ENCODE measurements at places on chromosomes 4 and X. TPM values are rescaled to one million over a fixed set of nuclear protein-coding genes. Genes with fewer than 3 reads are reported as not detected.

- no peaks in the 10 kb centered on the region for H3K27me3 ChIP-seq
- no peaks in the 10 kb centered on the region for H3K36me3 ChIP-seq
- H3K27ac ChIP-seq = no peak overlapping the region
- no peak overlapping the region for H3K4me3 ChIP-seq
- peaks cover 30% of the 10 kb centered on the region for H3K4me1 ChIP-seq
These were observed 5.9 kb downstream of the LAMP2 start for GRCh38 chrX:120463241-120463640.

DNA sequence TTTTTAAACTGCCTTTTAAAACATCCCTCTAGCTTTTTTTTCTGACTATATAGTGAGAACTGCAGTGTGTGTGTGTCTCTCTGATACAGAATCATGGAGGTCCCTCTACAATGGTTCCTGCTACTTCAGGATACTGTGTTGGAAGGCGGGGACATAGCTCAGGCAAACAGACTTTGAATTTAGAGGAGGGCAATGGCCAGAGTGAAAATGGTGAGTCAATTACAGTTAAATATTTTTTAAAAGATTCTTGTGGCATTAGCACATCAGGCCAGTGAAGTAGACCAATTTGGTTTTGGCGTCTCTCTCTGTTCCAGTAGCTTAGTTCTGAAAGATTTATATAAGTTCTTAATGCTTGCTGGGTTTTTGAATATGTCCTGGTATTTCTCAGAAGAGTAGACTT is 47.1 kb downstream of the ALG13 start:
- H3K36me3 ChIP-seq = no peaks in the 10 kb centered on the region
- no peaks in the 10 kb centered on the region for H3K4me1 ChIP-seq
- no peaks in the 10 kb centered on the region for H3K27me3 ChIP-seq
- H3K27ac ChIP-seq = no peak overlapping the region
- H3K4me3 ChIP-seq = no peak overlapping the region

DNA sequence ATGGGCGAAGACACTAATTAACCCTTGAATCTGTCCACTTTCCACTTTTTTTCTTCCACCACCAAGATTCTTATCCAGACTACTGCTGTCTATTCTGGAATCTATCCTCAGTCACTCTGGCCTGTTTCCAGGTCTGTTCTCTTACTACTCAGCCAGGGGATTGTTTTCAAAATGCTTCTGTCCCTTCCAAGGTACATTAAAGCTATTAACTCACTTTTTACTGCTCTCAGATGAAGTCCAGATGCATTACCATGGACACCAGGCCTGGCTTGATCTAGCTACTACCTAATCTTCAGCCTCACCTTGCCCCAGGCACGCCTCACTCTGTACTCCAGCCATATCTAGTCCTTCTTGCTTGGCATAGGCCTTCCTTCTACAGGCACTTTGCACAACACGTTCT is 66.4 kb downstream of the GALNT7 start:
- no peak overlapping the region for H3K4me3 ChIP-seq
- no peak overlapping the region for H3K27ac ChIP-seq
- no peak for DNase-seq
- peaks cover 13% of the 10 kb centered on the region for H3K4me1 ChIP-seq
- no peaks in the 10 kb centered on the region for H3K27me3 ChIP-seq

GRCh38 chr4:75338352-75338880 is 175.8 kb downstream of the RCHY1 start:
- DNase-seq = no peak
- H3K27ac ChIP-seq = no peak overlapping the region
- no peaks in the 10 kb centered on the region for H3K27me3 ChIP-seq

DNA sequence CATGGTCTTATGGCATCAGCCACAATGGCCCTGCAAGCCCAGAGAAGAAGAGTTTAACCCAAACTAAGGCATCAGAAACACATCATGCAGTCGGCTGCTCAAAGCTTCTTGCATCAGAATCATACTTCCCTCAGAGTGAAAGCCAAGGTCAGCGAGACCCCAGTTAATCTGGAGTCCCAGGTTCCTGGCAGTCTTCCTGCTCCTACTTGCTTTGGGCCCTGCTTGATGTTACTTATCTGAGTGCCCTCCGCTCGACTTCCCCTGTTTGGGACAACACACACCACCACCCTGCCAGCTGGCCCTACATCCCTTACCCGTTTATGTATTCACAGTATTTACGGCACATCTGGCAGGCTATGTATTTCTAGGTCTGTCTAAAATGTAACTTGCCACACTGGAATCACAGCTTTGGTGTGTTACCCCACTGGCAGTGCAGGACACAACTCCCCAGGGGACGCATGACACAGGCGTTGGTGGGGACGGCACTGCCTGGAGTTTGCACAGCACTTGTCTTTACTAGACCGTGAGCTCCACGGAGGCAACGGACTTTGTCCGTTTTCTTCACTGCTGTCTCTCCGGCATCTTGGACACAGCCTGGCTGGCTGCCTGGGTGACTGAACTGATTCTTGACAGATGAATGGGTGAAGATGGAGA is 22.8 kb downstream of the CRMP1 start:
- no peak overlapping the region for H3K4me3 ChIP-seq
- no peak overlapping the region for H3K27ac ChIP-seq
- no peaks in the 10 kb centered on the region for H3K4me1 ChIP-seq
- H3K36me3 ChIP-seq = no peaks in the 10 kb centered on the region
- DNase-seq = no peak
- no peaks in the 10 kb centered on the region for H3K27me3 ChIP-seq

CPE gene
- total RNA-seq = 104 TPM

- no peak overlapping the region for H3K4me3 ChIP-seq
- no peak for DNase-seq
- no peaks in the 10 kb centered on the region for H3K36me3 ChIP-seq
- no peaks in the 10 kb centered on the region for H3K27me3 ChIP-seq
- H3K4me1 ChIP-seq = no peaks in the 10 kb centered on the region
- no peak overlapping the region for H3K27ac ChIP-seq
These were observed 30.3 kb downstream of the UCHL1 start for GRCh38 chr4:41287005-41287404.

DNA sequence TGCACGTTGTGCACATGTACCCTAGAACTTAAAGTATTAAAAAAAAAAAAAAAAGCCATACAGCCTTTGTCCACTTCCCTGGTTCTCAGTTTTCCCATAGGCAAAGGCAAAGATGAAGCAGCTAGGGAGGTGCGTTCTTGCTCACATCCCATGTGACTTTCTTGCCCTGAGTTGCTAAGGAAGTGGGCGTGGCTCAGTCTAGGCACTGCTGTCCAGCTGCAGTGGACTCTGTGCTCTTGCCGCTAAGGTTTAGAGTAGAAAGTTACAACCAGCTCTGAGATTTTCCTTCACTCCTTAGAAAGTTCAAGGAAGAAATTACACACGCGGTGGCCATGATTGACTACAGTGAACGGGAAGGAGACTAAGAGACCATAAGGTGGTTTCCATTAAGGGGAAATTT is 144.7 kb downstream of the NAA11 start:
- H3K27ac ChIP-seq = no peak overlapping the region
- no peaks in the 10 kb centered on the region for H3K36me3 ChIP-seq
- H3K4me1 ChIP-seq = no peaks in the 10 kb centered on the region
- DNase-seq = no peak
- H3K27me3 ChIP-seq = no peaks in the 10 kb centered on the region

ADRA2C gene
- 2.9 TPM for total RNA-seq

DNA sequence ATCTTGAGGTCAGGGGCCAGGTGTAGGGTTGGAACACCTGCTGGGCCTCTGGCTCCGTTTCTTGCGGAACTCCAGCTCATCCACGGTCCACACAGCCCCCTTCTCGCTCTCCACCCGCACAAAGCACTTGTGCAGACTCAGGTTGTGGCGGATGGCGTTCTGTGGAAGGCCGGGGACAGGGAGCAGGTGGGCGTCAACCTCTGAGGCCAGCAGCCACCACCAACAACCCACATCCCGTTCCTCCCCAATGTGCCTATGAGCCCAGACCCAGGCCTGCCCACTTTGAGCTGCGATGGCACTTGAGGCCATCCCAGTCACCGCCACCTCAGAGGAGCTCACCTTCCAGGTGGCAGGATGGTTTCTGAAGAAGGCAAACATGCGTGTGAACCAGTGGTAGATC is 13.2 kb downstream of the FOXP3 start:
- peaks cover 31% of the 10 kb centered on the region for H3K36me3 ChIP-seq
- H3K27ac ChIP-seq = no peak overlapping the region
- no peak overlapping the region for H3K4me3 ChIP-seq
- no peaks in the 10 kb centered on the region for H3K4me1 ChIP-seq
- DNase-seq = no peak

ZXDB gene
- total RNA-seq = 15.6 TPM

DNA sequence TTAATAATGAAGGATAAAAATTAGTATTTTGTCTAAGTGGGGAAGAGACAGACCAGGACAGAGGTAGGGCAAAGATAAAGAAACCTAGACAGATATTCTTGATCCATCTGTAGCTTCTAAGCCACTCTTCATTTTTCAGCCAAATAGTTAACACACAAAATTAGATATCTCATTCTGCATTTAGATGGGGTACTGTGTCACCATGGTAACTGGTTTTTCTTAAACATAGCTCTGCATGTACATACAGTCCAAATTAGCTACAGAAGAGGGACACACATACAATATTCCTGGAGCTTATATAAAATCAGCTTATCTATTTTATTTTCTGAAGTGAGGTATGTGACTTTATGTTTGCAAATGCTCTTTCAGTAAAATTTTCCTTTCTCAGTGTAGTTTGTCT is 393.7 kb downstream of the PPP3CA start:
- no peak for DNase-seq
- H3K27me3 ChIP-seq = no peaks in the 10 kb centered on the region
- H3K4me3 ChIP-seq = no peak overlapping the region
- H3K4me1 ChIP-seq = no peaks in the 10 kb centered on the region
- no peaks in the 10 kb centered on the region for H3K36me3 ChIP-seq
- no peak overlapping the region for H3K27ac ChIP-seq

- no peaks in the 10 kb centered on the region for H3K36me3 ChIP-seq
- peaks cover 14% of the 10 kb centered on the region for H3K4me1 ChIP-seq
- H3K27me3 ChIP-seq = no peaks in the 10 kb centered on the region
- no peak overlapping the region for H3K4me3 ChIP-seq
- DNase-seq = no peak
These were observed 148.7 kb upstream of the TBC1D9 start for GRCh38 chr4:140904904-140905303.

GRCh38 chr4:121738780-121739535 is 26.0 kb downstream of the SMIM43 start:
- no peaks in the 10 kb centered on the region for H3K27me3 ChIP-seq
- no peak for DNase-seq
- H3K4me1 ChIP-seq = peaks cover 6% of the 10 kb centered on the region
- H3K27ac ChIP-seq = no peak overlapping the region

- no peak for DNase-seq
- H3K4me1 ChIP-seq = peaks cover 30% of the 10 kb centered on the region
- H3K36me3 ChIP-seq = no peaks in the 10 kb centered on the region
- no peaks in the 10 kb centered on the region for H3K27me3 ChIP-seq
- peak overlapping the region; percentile 73 for H3K27ac ChIP-seq
These were observed 13.2 kb downstream of the CA5B start for GRCh38 chrX:15751155-15751819.

GRCh38 chr4:40194602-40195161 is 2.1 kb upstream of the RHOH start:
- H3K36me3 ChIP-seq = no peaks in the 10 kb centered on the region
- no peaks in the 10 kb centered on the region for H3K4me1 ChIP-seq

- no peaks in the 10 kb centered on the region for H3K27me3 ChIP-seq
- no peak overlapping the region for H3K4me3 ChIP-seq
- DNase-seq = no peak
- H3K4me1 ChIP-seq = peaks cover 10% of the 10 kb centered on the region
- H3K36me3 ChIP-seq = no peaks in the 10 kb centered on the region
These were observed 240.1 kb upstream of the CTSO start for GRCh38 chr4:156193800-156194199.

MCUB gene
- 7.9 TPM for total RNA-seq

UGT2B10 gene
- not detected for total RNA-seq

DNA sequence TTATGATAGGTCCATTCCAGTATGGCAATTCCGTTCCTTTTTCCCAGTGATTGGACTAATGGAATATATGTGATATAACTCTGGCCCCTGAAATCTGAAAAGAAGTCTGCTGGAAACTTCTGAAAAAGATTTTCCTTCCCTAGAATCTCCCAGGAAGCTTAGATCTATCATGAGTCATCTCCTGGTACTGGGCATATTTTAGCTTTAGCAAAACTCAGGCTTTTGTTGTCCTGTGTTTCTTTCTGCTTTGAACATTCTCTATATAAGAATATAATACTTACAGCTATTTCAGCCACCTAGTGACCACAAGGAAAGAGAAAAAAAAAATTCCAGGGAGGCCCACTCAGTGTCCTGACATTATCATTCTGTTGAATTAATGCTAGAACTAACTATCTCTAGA is 597.2 kb upstream of the GRIA3 start:
- no peaks in the 10 kb centered on the region for H3K4me1 ChIP-seq
- H3K4me3 ChIP-seq = no peak overlapping the region
- no peaks in the 10 kb centered on the region for H3K27me3 ChIP-seq

GRCh38 chrX:133171962-133172708 is 46.0 kb downstream of the TFDP3 start:
- no peak for DNase-seq
- no peaks in the 10 kb centered on the region for H3K36me3 ChIP-seq
- no peak overlapping the region for H3K4me3 ChIP-seq

FOXP3 gene
- not detected for total RNA-seq

- no peak overlapping the region for H3K4me3 ChIP-seq
- no peaks in the 10 kb centered on the region for H3K36me3 ChIP-seq
- H3K27me3 ChIP-seq = no peaks in the 10 kb centered on the region
These were observed 89.5 kb upstream of the VEGFC start for GRCh38 chr4:176882206-176882605.

DNA sequence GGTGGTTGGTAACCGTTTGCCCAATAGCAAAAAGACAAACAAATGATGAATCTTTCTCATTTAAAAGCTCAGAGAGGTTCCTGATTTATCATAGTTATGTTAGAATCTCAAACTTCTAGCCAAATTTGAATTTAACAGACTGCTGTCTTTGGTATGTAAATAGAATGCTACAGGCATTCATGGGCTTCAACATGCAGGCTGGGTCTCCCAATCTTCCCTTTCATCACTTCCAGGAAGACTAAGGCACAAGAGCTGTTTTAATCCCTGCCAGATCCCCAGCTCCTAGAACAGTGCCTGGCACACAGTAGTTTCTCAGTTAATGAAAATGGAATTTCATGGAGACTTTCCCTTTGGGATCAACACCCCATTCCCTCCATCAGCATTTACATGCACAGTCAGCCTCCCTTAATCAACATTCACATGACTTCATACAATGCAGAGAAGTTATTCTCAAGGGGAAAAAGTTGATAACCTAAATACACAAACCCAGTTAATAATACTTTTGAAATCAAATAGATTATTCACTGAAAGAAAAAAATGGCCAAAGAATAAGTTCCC is 107.6 kb upstream of the C1QTNF7 start:
- H3K27ac ChIP-seq = no peak overlapping the region
- H3K27me3 ChIP-seq = no peaks in the 10 kb centered on the region
- no peaks in the 10 kb centered on the region for H3K36me3 ChIP-seq
- peaks cover 17% of the 10 kb centered on the region for H3K4me1 ChIP-seq
- H3K4me3 ChIP-seq = no peak overlapping the region

- H3K4me3 ChIP-seq = no peak overlapping the region
- H3K4me1 ChIP-seq = no peaks in the 10 kb centered on the region
- no peaks in the 10 kb centered on the region for H3K27me3 ChIP-seq
- H3K36me3 ChIP-seq = no peaks in the 10 kb centered on the region
- DNase-seq = no peak
- H3K27ac ChIP-seq = no peak overlapping the region
These were observed 81.1 kb upstream of the HELT start for GRCh38 chr4:184937030-184937710.

PDGFC gene
- 25.3 TPM for total RNA-seq

All from esophagus muscularis mucosa (tissue), 4 donors.